ENCODE measurements at places on chromosomes 1 and 21.

DNA sequence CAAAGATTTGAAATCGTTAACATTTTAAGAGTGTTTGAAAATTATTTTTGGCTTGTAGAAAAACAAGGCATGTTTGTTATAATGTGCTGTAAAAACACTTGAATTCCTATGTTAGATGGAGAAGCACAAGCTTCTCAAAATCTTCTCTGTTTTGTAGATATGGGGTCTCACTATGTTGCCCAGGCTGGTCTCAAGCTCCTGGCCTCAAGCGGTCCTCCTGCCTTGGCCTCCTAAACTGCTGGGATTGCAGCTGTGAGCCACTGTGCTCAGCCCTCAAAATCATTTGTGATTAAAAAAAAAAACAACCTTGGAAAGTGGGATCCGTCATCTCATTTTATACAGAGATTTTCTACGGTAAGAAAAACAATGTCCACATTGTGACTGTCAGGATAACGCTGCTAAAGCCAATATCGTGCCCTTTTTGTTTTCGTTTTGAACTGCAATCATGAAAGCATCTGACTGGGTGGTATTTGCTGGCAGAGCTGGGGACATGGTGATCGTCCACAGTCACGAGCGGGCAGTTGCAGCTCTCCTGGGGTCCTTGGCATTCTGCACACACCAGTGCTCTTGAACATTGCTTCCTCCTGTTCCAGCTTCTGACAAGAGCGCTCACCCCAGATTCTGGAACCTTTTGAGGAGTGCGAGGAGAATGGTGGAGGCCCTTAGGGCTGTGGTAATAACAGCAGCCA, 112.5 kb downstream of the PGBD5 start:
- DNase-seq: no peak

DNA sequence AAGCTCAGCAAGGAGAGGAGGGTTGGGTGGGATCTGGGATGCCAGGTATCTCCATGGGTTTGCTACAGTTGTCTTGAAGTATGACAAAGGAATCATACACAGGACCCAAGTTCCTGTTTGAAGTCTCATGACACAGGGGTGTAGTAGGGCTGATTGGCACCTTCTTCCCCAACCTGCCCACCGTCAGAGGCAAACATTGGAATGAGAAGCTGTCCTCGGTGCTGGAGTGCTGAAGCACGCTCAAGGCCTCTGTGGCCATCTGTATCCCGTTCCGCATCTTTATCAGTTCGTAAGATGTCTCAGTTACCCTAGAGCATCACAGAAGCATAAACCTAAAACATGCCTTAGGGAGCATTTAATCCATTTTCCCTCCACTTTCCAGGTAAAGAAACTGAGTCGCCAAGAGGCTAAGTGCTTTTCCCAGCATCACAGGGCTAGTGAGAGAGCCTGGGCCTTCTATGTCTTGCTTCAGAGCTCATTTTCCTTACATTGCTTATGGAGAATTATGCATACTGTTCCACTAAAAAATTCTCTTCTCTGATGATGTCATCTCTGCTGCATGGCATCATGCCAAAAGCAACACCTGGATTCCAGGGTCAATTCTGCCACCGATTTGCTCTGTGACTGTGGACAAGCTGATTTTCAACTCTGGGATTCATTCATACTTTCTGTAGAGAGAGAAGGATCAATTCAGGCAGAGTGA, 34.2 kb downstream of the VWA5B1 start:
- DNase-seq: no peak

- DNase-seq: peak; percentile 23
Observed at GRCh38 chr21:38913120-38913892, 107.6 kb downstream of the ETS2 start.

DNA sequence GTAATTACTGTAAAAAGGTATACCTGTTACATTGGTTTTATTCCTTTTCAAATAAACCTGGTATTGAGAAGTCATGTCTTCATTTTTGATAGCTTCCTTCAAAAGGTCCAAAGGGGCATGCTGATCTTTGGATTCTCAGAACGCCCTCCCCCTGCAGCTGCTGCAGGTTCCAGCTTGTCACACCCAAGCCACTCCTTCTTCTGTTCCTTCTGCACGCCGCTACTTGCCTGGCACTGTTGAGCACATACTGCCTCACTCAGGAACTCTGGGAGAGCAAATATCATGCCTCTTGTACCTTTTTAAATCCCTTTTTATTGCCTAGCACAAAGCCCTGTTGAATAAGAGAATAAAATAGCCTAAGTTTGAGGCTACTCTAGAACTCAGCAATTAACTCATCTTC, 136.9 kb downstream of the BARHL2 start:
- DNase-seq: peak; percentile 18

- no peak for DNase-seq
Observed at GRCh38 chr1:101820071-101820470, 176.7 kb downstream of the OLFM3 start.

GRCh38 chr1:178224358-178224757, 130.5 kb downstream of the RASAL2 start:
- DNase-seq: no peak

DNA sequence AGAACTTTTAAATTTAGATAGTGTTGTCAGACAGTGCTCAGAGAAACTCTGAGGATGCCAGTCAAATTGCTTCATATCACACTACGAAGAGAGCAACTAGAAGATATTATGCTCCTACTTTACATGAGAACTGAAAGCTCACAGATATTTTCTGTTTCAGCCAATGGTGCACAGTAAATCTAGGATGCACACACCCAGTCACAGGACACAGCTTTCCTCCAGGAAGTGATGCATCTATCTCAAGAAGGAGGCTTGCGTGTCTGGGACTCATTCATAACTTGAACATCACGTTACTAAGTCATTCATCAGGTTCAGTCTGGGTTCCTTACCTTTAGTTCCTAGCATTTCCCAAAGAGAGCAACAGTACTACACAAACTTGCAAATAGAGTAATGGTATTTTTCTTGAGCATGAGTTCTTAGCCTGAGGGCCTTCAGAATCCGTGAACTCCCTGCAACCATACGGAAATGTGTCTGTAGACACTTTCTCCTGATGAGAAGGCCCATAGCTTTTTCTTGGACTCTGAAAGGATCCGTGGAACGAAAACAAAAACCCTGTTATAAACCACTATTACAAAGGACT, 12.2 kb downstream of the ZNF697 start:
- DNase-seq: no peak

GRCh38 chr1:21906173-21907078, 30.7 kb downstream of the HSPG2 start:
- DNase-seq: no peak

GRCh38 chr1:177925006-177925405, 44.9 kb downstream of the SEC16B start:
- DNase-seq: no peak

- DNase-seq: no peak
Observed at GRCh38 chr21:38999161-38999560, 184.1 kb downstream of the PSMG1 start.

DNA sequence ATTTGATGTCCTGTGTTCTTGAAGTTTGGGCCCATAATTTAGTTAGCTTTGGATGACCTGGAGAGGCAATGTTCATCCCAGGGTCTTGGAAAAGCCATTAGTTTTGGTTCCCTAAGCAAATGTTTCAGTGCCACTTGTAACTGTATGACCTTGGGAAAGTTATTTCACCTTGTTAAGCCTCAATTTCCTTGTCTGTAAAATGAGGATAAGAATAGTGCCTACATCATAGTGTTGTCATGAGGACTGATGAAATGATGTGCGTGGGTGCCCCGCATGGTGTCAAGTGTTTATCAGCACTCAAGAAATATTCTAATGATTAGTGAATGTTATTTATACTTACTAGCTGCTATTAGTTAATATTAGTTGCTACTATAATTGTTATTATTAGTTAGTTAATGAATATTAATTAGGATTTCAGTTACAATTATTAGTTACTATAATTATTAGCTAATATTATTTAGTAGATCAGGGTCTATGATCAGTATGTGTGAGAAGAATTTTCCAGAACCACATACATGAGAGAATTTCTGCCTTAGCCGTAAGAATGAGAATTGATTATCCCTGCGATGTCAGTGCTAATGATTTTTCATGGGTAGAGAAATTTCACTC, 1.9 kb downstream of the SH3BGR start:
- no peak for DNase-seq

DNA sequence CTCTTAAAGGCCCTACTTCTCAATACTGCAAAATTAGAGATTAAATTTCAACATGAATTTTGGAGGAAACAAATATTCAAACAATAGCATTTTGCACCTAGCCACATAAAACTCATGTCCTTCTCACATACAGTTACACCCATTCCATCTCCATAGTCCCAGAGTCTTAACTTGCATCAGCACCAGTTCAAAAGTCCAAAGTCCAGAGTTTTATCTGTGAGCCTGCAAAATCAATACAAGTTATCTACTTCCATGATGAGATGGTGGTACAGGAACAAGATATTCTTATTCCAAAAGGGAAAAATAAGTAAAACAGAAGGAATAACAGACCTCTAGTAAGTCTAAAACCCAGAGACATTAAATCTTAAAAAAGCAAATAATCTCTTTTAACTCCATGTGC, 686.0 kb upstream of the ADGRL4 start:
- no peak for DNase-seq

DNA sequence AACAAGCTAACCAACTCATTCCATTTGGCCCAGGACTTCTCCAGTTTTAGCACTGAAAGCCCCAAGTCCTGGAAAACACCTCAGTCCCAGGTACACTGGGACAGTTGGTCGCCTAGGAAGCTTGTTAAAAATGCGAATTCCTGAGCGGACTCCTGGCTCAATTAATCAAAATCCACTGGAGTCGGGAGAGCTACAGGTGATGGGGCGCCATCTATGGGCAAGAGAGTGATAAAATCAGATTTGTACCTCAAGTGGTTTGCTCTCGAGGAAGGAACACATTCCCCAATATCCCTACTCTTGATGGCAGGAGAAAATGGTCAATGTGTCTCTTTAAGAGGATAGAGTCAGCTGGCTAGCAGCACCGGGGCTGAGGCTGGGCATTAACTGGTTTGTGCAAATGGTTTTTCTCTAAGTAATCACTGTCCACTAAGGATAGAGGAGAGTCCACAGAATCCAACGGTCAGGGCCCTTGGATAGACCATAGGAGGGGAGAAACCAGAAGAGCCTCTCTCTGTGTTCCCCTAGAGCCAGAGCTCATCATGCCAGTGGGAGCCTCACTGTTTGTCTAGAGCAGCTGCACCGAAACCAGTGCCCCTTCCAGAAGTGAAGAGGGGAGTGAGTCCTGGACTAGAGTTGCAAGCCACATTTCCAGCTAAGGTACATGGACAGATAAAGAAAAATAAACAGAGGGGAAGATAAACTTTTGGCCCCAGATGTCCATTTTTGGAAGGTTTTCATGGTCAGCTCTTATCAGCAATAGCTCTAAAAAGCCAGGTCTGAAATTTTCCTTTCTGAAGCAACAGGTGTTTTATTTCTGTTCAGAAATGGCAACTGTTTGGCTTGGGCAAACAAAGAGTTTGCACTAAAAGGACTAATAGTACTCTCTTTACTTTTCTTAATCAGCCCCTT, 148.5 kb downstream of the TENT5C start:
- peak; percentile 30 for DNase-seq
